Activated CD4-positive, alpha-beta T cell treated with anti-CD3 and anti-CD28 coated beads, Interleukin-2, Interleukin-6, amounts not matched to agents 100 ng/mL and 50 ng/mL, durations not matched to agents 16 hours and 8 hours (primary cell): ENCODE measurements at places on chromosomes 11 and 22.

DNA sequence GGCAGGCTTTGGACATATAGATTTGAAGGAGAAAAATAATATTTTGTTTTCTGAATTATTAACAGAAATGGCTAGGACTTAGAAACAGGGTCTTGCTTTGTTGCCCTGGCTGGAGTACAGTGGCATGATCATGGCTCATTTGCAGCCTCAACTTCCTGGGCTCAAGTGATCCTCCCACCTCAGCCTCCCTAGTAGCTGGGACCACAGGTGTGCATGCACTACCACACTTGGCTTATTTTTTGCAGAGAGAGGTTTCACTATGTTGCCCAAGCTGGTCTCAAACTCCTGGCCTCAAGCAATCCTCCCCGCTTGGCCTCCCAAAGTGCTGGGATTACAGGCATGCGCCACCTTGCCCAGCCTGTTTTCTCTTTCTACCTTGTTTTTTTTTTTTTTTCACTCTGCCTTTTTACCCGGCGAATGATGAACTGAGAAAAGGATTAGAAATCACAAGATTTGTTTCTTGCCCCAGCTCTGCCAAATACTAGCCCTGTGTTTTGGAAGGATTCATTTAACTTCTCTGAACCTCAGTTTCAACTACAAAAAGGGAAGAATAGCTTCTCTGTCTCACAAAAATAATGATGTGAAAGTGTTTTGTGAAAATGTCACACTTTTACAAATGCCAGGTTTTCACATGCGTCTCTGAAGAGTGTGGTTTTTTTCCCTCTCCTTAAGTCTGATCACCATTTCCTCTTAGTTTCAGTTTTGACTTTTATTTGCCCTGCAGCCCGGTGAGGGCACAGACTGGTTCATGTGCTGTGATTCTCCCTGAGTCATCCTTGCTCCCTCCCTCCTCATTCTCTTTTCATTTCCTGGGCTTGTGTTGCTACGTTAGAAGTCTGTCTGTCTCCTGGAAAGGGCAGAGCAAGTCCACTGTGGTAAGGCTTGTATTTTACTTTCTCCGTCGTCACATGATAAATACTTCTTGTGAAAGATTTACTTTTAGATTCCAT is 67.7 kb downstream of the BCL2L13 start:
- peak; percentile 73 for DNase-seq

GRCh38 chr11:72871119-72871518 is 56.9 kb downstream of the ATG16L2 start:
- no peak for DNase-seq

- no peak for DNase-seq
These were observed 1.5 kb upstream of the USP18 start for GRCh38 chr22:18148293-18148965.

- DNase-seq: no peak
These were observed 77.9 kb upstream of the PARVG start for GRCh38 chr22:44102856-44103255.

- no peak for DNase-seq
These were observed 69.1 kb upstream of the MYOD1 start for GRCh38 chr11:17650127-17650911.

GRCh38 chr11:4882543-4882942 is 843 bp downstream of the OR51T1 start:
- DNase-seq: no peak

GRCh38 chr11:116849060-116849459 is 11.6 kb upstream of the APOA1 start:
- DNase-seq: no peak

GRCh38 chr11:73981051-73981805 is 1.4 kb downstream of the UCP2 start:
- DNase-seq: no peak

- DNase-seq: no peak
These were observed 26.2 kb upstream of the LRRC32 start for GRCh38 chr11:76696756-76697155.

DNA sequence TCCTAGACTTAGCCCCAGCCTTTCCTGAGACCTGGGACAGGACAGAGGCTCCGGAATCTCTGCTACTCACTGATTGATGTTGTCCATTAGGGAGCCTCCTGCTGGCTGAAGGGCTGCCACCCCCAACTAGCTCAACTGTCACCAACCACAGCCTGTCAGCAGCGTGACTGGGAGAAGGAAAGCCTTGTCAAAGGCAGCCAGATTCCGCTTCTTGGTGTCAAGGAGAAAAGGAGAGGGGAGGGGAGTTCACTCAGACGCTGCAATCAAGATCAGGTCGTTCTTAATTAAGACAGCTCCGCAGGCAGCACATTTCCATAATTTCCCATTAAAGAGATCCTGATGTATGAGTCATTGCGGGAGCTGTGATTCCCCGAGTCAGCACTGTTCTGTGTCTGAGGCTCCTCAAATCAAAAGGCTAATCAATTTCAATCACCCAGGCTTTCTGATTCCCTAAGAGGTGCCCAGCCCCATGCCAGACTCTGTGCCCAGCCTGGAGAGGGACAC is 152.8 kb upstream of the ZBED5 start:
- DNase-seq: no peak

- no peak for DNase-seq
These were observed 28.7 kb downstream of the RPL3 start for GRCh38 chr22:39290724-39291161.

GRCh38 chr22:19129871-19130270 is 1.2 kb upstream of the TSSK2 start:
- DNase-seq: no peak

GRCh38 chr11:67312187-67313021 is 9.1 kb downstream of the SSH3 start:
- DNase-seq: peak; percentile 36

DNA sequence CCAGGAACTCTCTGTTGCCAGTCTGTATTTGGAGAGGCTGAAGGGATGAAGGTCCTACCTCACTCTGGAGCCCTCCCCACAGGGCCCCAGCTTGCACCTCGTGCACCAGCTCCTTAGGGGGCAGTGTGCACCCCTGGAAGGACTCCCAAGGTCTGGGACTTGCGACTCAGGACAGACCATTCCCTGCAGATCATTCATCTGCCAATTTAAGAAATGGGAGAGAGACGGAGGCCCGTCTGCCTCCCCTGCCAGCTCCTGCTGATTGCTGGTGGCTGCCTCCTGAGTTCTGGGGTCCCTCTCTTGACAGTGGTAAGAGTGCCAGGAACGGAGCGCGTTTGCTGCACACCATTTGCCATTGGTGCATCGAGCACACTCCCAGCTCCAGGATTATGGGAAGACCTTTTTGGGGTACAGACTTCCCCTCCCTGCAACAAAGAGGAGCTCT is 27.4 kb upstream of the MALAT1 start:
- no peak for DNase-seq

DNA sequence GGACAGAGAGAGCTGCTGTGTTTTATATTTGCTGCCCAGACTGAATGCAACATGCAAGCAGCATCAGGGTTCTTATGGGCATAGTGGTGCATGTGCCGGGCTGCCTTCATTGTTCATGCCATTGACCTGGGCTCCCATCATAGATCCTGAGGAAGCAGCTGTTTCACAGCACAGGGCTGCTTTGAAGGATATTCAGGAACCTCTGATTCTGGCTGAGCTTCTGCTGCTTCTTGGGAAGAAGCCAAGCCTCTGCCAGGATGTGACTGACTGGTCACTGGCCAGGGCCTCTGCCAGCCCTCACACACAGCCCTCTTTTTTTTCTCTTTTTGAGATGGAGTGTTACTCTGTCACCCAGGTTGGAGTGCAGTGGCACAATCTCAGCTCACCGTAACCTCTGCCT is 43.3 kb downstream of the CYB5R2 start:
- no peak for DNase-seq

DNA sequence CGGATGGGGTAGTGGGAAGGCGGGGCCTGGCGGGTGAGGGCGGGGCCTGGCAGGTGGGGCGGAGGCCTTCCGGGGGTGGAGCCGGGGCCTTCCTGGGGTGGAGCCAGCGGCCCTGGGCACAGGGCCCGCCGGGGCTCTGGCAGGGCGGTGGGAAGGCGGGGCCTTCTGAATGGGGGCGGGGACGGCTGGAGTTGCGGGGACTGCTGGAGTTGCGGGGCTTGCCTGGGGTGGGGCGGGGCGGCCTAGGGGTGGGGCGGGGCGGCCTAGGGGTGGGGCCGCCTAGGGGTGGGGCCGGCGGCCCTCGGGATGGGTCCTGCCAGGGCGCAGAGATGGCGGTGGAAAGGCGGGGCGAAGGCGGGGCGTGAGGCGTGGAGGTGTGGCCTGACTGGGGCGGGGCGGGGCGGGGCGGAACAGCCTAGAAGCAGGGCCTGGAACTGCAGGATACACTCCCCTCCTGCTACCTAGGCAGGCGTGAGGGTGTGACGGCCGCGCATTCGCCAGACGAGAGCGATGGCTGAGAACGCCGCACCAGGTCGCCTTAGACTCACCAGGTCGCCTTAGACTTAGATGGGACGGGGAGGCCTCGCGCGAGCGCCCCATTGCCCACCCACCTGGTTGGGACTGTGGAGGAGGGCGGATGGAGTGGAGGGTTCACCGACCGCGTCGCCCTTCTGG is 19.3 kb downstream of the RRP7A start:
- DNase-seq: peak; percentile 88

DNA sequence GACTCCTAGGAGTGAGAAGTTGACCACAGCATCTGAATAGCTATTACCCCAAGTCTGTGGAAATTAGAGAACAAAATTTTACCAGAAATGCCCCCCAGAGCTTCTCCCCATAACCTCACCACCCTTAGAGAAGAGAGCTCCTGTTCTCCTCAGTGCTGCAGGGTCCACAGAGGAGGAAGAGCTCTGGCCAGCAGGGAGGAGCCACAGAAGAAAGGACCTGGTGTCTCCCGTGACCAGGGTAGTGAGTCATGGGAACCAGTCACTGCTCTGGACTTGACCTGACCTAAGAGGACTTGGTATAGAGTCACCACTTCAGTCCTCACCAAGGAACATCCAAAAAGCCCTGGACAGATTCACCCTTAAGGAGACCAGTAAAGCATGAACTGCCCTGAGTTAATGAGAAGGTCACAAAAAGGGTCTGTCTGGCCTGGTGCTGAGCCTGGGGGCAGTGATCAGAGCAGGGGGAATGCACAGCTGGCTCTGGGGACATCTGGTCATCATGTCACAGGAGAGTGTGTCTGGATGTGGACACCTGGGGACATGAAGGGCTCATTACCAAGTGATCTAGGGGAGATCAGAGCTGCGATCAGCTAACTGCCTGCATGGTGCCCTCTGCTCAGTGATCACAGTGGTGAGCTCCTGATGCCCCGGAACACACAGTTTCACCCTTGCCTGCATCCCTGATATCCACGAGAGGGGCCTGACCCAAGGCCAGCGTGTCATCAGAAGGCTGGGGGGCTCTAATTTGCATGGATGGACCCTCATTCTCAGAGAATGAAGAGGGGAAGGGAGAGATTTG is 103.3 kb upstream of the TOP3B start:
- DNase-seq: no peak

DNA sequence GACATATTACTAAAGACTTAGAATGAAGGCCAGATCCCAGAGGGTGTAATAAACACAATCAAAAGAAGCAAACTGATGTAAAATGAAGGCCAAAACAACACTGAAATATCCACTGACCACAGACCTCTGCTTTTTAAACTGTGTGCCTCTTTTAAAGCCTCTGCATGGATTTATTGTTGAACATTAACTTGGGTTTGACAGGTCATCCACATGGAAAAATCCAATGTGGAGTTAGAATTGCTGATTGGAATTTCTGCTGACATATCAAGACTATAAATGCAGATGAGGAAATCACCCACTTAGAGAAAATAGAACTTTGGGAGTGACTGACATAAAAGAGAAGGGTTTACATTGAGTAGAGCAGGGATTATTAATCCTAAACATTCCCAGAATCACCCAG is 853.9 kb upstream of the RAG2 start:
- no peak for DNase-seq

GRCh38 chr11:57482782-57483561 is 22.6 kb downstream of the RTN4RL2 start:
- peak; percentile 56 for DNase-seq

GRCh38 chr11:79156031-79156430 is 284.8 kb downstream of the TENM4 start:
- no peak for DNase-seq

DNA sequence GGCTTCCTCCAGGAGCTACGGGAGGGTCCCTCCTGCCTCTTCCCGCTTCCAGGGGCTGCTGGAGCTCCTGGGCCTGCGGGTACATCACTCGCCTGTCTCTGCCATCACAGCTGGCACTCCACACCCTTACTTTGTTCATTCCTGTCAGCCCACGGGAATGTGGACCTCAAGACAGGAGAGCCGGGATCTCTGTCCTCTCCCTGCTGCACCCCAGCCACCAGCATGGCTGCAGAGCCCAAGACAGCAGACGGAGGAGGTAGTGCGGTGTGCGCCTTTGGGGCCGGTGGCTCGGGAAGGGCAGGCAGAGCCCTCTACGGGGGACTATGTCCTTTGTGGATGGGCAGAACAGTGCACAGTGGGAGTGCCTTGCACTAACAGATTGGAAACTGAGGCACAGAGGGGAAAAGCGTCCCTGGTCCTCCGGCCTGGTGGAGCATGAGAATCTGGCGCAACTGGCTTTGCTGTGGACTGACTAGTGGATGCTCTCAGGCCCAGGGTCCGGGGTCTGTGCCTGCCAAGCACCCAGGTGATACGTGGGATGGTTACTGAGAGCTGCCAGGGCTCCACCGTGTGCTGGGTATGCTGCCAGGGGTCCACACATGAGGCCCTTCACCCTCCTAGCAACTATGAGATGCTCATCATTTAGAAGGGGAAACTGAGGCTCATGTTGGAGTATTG is 47.3 kb downstream of the IGF2 start:
- DNase-seq: no peak

DNA sequence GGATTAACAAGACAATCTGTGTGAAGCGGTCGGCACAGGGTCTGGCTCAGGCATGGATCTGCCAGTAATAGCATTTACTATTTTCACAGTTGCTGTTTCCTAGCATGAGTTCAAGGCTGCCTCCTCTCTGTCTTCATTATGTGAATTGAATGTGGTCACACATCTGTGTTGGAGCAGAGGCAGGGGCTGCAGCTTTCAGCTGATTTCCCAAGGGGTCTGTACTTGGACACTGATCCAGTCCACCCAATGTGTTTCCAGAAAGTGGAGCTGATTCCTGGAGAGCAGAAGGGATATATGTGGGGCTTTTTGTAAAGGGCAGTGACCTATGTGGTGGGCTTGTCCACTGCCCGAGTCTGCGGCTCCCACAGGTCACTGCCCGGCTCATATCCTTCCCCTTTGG is 3.5 kb upstream of the CELSR1 start:
- DNase-seq: no peak

GRCh38 chr11:45083544-45084087 is 62.8 kb upstream of the PRDM11 start:
- DNase-seq: peak; percentile 3

- DNase-seq: no peak
These were observed 216.9 kb upstream of the ARHGAP20 start for GRCh38 chr11:110929129-110929528.
